ENCODE measurements at places on chromosomes 3 and 15.

- no peak overlapping the region for H3K27ac ChIP-seq
- H3K4me3 ChIP-seq: no peak overlapping the region
- no peaks in the 10 kb centered on the region for H3K27me3 ChIP-seq
- H3K36me3 ChIP-seq: no peaks in the 10 kb centered on the region
- no peak for DNase-seq
- no peaks in the 10 kb centered on the region for H3K4me1 ChIP-seq
Measured at GRCh38 chr3:59440285-59441028, 390.6 kb upstream of the CFAP20DC start.

DNA sequence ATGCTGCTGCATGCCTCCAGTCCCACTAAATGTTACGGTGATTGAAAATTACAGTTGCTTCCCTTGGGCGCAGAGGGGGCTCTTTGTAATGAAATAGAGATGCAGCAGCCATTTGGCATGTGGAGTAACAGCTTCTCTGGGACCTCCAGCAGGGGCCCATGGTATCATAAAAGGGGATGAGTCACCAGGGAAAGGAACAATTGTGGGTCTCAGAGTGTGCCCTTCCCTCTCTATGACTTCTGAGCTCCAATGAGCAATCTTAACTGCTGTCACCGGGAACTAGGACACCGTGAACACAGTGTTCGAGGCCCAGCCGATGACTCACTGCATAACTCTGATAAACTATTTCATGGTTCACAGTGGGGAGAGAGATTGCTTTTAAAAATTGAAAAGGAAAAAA lies 164.8 kb upstream of the NUDT16 start:
- peak; percentile 88 for DNase-seq
- no peaks in the 10 kb centered on the region for H3K4me1 ChIP-seq
- H3K4me3 ChIP-seq: no peak overlapping the region
- H3K27me3 ChIP-seq: no peaks in the 10 kb centered on the region

GRCh38 chr15:55694652-55695150 lies 48.3 kb downstream of the PRTG start:
- DNase-seq: peak; percentile 81
- H3K27ac ChIP-seq: no peak overlapping the region
- no peaks in the 10 kb centered on the region for H3K27me3 ChIP-seq
- no peak overlapping the region for H3K4me3 ChIP-seq

DNA sequence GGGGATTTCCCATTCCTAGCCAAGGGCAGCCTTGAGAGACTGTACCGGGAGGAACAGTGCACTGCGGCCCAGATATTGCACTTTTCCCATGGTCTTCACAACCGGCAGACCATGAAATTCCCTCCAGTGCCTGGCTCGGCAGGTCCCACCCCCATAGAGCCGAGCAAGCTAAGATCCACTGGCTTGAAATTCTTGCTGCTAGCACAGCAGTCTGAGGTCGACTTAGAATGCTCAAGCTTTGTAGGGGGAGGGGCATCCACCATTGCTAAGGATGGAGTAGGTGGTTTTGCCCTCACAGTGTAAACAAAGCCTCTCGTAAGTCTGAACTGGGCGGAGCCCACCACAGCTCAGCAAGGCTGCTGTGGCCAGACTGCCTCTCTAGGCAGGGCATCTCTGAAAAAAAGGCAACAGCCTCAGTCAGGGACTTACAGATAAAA lies 156.3 kb downstream of the FRMD5 start:
- no peak overlapping the region for H3K4me3 ChIP-seq
- no peaks in the 10 kb centered on the region for H3K27me3 ChIP-seq
- no peaks in the 10 kb centered on the region for H3K36me3 ChIP-seq
- peak; percentile 78 for DNase-seq
- peaks cover 16% of the 10 kb centered on the region for H3K4me1 ChIP-seq

DNA sequence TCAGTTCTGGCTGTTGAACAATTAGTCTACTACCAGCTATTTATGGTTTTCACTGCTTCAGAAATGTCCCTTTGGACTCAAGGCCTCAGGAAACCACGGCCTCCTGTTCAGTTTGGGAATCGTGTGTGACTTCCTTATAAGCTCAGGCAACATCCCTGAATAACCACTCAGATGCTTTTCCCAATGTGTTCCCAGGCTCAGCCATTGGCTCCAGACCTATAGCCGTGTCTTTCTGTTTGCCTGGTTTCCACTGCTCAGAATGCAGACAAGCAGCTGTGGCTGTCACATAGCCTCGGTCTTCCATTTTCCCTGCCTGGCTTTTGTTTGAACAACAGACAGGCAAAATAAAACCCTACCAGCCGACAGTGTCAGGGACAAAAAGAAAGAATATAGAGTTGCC lies 63.2 kb upstream of the ATP2B2 start:
- H3K27me3 ChIP-seq: no peaks in the 10 kb centered on the region
- no peak overlapping the region for H3K4me3 ChIP-seq
- H3K36me3 ChIP-seq: no peaks in the 10 kb centered on the region
- H3K4me1 ChIP-seq: no peaks in the 10 kb centered on the region
- no peak for DNase-seq

DNA sequence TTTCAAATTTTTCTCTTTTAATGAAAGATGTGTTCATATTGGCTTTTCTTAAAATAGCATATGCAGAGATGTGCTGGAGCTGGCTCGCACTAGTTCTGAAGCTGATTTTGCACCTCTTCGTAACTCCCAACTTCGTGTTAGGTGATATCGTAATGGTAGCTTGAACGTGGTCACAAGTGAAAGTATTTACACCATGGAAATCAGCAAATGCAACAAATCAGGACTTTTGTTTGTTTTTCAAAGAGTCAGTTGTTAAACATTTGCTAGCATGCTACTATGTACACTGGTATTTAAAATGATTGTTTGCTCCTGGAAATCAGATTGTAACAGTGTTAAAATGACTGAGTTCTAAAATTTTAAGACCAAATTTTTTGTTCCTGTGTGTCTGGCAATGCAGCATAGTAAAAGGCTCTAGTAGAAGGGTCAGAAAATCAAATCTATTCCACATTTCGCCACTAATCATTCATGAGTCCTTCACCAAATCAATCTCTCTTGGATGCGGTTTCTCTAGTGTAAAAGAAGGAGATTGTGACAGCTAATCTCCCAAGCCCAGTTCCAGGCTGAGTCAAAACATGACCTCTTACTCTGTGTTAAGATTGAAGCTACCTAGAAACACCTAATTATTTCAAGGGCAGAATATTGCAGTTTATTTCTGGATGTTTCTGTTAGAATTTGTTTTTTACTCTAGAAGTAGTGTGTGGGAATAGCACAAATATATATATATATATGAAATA lies 34.3 kb upstream of the CMC1 start:
- no peaks in the 10 kb centered on the region for H3K27me3 ChIP-seq
- no peaks in the 10 kb centered on the region for H3K36me3 ChIP-seq
- no peak overlapping the region for H3K27ac ChIP-seq
- no peaks in the 10 kb centered on the region for H3K4me1 ChIP-seq

GRCh38 chr3:177429771-177430170 lies 232.5 kb upstream of the TBL1XR1 start:
- no peak overlapping the region for H3K27ac ChIP-seq
- H3K36me3 ChIP-seq: no peaks in the 10 kb centered on the region
- no peak overlapping the region for H3K4me3 ChIP-seq
- no peak for DNase-seq

- H3K27ac ChIP-seq: no peak overlapping the region
- H3K27me3 ChIP-seq: no peaks in the 10 kb centered on the region
- DNase-seq: no peak
- H3K36me3 ChIP-seq: no peaks in the 10 kb centered on the region
- no peak overlapping the region for H3K4me3 ChIP-seq
- H3K4me1 ChIP-seq: no peaks in the 10 kb centered on the region
Measured at GRCh38 chr3:157754451-157754850, 251.2 kb upstream of the VEPH1 start.

DNA sequence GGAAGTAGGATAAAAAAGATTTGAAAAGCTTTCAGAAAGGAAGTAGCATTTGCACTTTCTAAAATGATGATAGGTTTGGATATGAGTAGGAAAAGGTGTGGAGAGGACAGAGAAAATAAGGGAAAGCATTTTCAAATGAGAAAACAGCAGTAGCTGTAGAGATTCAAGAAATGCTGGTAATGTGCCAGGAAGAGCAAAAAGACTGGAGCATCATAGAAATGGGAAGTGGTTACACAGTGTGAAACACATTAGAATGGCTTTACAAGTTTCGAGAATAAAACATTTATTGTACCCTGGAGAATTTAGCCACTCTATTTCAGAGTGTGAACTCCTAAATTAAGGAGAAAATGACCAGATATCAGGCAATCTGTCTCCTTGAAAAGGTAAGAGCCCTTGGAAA lies 108.3 kb upstream of the CHL1 start:
- no peaks in the 10 kb centered on the region for H3K27me3 ChIP-seq
- no peak overlapping the region for H3K27ac ChIP-seq
- H3K4me1 ChIP-seq: no peaks in the 10 kb centered on the region

GRCh38 chr15:81562986-81563385 lies 189.0 kb upstream of the TMC3 start:
- no peak for DNase-seq
- H3K27me3 ChIP-seq: no peaks in the 10 kb centered on the region
- H3K36me3 ChIP-seq: no peaks in the 10 kb centered on the region
- no peak overlapping the region for H3K4me3 ChIP-seq

DNA sequence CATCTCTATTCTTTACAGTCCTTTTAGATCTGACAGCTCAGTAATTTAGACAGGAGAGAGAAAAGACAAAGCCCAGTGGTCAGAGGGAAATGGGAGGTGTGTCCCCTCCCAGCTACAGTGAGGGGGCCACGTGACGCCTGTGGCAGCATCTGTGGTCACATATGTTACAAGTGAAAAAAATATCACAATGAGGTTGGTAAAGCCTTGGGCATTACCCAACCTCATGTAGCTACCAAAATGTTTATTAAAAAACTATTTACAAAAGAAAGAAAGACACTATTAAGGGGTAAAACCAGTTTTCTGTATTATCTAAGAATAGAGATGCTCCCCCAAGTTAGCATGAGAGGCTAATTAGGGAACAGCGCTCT lies 42.9 kb upstream of the PLCL2 start:
- H3K4me3 ChIP-seq: no peak overlapping the region
- no peaks in the 10 kb centered on the region for H3K36me3 ChIP-seq
- no peak overlapping the region for H3K27ac ChIP-seq
- DNase-seq: no peak
- H3K4me1 ChIP-seq: no peaks in the 10 kb centered on the region
- no peaks in the 10 kb centered on the region for H3K27me3 ChIP-seq

GRCh38 chr3:127888564-127889107 lies 26.4 kb upstream of the KBTBD12 start:
- no peak overlapping the region for H3K27ac ChIP-seq
- no peaks in the 10 kb centered on the region for H3K27me3 ChIP-seq
- no peaks in the 10 kb centered on the region for H3K36me3 ChIP-seq
- H3K4me3 ChIP-seq: no peak overlapping the region
- no peaks in the 10 kb centered on the region for H3K4me1 ChIP-seq

GRCh38 chr3:150074277-150074676 lies 103.6 kb upstream of the PFN2 start:
- no peaks in the 10 kb centered on the region for H3K27me3 ChIP-seq
- H3K4me1 ChIP-seq: peaks cover 14% of the 10 kb centered on the region
- peak overlapping the region; percentile 33 for H3K4me3 ChIP-seq
- H3K27ac ChIP-seq: no peak overlapping the region

- H3K27me3 ChIP-seq: no peaks in the 10 kb centered on the region
- no peak for DNase-seq
- no peaks in the 10 kb centered on the region for H3K36me3 ChIP-seq
- H3K4me3 ChIP-seq: no peak overlapping the region
- peaks cover 45% of the 10 kb centered on the region for H3K4me1 ChIP-seq
Measured at GRCh38 chr3:129602309-129602708, 4.2 kb downstream of the PLXND1 start.

GRCh38 chr3:49248840-49249227 lies 28.2 kb downstream of the C3orf62 start:
- H3K4me3 ChIP-seq: no peak overlapping the region
- no peaks in the 10 kb centered on the region for H3K4me1 ChIP-seq
- H3K27me3 ChIP-seq: no peaks in the 10 kb centered on the region
- no peak overlapping the region for H3K27ac ChIP-seq
- peaks cover 2% of the 10 kb centered on the region for H3K36me3 ChIP-seq
- DNase-seq: peak; percentile 19
